ENCODE measurements at places on chromosomes 3 and 15.

DNA sequence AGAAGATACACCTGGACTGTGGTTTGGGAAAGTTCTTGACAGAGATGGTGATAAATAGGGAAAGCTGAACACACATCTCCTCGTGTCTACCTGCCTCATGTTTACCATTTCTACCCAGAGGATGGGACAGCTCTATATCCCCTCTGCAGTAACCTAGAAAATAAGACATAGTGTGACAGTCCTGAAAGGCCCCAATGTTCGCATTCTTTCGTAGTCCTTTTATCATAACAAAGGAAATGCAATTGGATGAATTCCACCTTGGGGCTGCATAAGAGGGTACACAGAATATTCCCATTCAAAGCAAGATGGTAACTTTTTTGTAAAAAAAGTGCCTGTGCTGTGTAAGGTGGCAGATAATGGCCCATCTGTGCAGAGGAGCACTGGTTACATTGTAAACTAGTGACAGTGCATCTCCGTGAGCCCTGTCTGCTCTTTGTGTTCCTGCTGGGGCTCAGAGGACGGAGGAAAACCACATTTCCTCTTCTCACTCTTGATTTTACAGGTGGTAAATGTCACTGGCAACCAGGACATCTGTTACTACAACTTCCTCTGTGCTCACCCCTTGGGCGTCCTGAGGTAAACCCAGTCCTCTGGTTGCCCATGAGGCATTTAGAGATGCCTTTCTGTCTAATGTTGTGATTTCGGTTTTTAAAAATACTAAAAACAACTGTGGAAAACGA is 74.3 kb downstream of the SIDT1 start:
- DNase-seq: no peak

GRCh38 chr3:171415070-171415469 is 45.1 kb downstream of the TNIK start:
- DNase-seq: no peak

DNA sequence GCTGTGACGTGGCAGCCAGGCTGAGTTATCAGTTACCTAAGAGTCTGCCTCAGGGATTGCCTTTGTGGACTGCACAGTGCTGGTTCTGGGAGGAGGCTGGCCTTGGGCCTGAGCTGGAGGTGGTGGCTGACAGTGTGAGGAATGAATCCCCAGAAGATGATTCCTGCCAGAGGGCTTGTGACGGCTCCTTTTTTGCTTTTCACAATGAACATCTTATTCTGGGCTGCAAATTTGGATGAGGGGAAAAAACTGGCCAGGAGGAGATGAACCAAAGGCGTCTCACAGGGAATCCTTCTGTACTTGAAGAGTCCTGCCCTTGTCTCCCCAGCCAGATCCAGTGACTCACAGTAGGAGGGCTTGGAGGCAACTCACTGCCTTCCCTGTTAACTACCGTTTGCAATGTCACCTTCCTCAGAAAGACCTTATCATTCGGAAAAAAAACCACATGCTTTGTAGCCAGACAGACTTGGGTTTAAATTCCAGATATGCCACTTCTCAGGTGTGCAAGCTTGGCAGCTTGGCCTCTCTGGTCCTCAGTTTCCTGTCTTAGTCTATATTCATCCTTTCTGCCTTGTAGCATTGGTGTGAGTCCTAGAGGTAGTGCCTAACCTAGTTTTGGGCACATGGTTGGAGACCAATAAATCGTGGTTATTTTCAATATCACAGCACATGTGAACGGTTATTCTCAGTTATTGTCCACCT is 19.1 kb downstream of the ST6GAL1 start:
- DNase-seq: no peak

DNA sequence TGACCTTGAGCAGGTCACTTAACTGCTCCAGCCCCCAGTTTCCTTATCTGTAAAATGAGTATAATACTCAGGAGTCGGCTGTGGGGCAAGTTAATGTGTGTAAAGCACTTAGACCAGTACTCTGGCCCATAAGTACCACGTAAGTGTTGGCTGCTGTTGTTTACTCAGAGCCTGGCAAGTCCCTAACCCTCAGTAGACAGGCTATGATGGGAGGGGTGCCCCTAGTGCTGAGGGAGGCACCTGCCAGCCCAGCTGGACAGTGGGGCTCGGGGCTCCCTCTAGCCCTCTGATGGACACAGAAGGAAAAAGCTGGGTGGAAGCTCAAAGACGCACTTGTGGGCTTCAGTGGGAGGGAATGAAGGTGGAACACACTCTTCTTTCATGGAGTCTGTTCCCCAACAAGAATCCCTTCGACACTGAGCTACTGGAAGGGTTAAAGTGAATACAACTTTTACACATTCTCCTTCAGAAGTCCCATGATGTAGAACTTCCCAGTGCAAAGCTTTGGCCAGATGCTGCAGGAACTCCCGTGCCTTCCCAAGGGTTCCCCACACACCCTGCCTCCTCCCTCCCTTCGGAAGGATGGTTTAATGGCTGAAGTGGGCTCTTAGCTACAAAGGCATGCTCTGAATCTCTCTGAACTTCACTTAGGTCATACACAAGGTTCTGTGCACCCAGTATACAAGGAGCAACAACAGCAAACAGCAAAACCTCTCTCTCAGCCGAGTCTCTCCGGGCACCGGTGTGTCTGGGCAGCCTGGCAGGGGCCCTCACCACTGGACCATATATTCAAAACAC is 25.4 kb downstream of the TMEM44 start:
- no peak for DNase-seq

DNA sequence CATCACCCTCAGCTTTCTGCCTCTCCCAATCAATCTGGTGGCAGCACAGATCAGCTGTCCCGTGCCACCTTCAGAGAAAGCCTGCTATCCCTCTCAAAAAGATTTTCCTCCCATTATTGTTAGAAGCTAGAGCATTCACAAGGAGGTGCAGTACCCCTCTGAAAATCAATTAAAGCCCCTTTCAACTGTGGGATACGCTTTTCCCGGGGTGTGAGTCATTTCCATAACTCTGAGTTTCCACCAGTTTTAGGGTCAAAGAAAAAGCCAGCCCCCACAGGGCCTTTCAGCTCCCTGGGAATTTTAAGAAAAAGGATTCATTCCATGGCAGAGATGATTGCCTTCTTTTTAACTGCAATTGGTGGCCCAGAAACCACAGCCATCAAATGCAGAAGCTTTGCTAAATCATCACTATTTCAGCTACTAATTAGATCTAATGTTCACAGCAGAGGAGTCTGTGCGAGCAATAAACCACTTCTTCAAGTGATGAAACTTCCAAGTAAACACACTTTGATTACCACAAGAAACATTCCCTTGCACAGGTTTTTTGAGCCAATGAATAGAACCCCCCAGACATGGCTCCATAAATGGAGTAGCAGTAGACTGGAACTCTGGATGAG is 270.0 kb upstream of the TPRG1 start:
- no peak for DNase-seq

GRCh38 chr15:92670621-92671020 is 15.0 kb upstream of the FAM174B start:
- DNase-seq: no peak

- DNase-seq: no peak
Observed at GRCh38 chr15:48996276-48996675, 32.6 kb upstream of the SHC4 start.

DNA sequence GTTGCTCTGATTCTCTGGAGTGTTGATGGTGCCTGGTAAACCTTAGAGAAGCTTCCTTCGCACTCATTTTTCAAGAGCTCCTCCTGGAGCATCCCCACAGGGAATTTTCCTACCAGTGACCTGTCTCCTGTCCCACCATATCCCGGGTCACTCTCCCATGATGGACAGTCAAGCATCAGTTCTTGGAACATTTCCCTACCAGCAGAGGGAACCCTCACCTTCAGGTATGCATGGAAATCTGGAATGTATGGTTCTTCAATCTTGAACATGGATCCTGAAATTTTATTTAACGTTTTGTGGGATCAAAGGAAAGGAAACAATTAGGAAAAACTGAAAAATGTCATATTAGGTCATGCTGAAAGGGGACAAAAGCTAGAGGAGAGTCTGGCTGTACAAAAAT is 153.8 kb downstream of the SPATA16 start:
- peak; percentile 32 for DNase-seq

GRCh38 chr15:58438956-58439355 is 7.2 kb downstream of the LIPC start:
- DNase-seq: peak; percentile 38

GRCh38 chr15:100682468-100682867 is 80.1 kb downstream of the ASB7 start:
- no peak for DNase-seq

GRCh38 chr3:105611304-105612192 is 244.8 kb downstream of the ALCAM start:
- no peak for DNase-seq

GRCh38 chr3:189530822-189531221 is 100.4 kb upstream of the TP63 start:
- no peak for DNase-seq

DNA sequence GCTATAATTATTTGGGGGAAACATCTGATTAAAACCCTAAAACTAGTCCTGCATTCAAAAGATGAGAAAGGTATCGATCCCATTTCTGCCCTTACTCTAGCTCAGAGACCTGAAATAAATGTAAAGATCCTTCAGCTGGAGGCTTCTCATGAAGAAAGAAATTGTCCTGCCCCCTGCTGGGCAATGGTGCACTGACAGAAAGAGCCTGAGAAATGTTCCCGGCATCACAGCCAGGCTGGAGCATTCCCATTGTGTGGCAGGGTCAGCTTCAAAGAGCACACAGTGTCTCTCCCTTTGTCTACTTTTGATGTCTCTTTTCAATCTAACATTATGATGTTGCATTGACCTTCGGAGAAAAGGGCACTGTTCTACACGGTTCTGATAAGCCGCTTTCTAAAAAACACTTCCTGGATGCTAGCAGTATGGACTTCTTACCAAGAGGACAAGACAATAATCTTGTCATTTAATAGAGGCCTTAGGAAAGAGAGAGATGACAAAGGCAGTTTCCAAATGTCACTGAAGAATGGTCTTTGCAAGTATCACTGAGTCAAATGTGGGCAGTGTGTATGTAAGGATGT is 287.5 kb downstream of the MAGI1 start:
- peak; percentile 63 for DNase-seq

DNA sequence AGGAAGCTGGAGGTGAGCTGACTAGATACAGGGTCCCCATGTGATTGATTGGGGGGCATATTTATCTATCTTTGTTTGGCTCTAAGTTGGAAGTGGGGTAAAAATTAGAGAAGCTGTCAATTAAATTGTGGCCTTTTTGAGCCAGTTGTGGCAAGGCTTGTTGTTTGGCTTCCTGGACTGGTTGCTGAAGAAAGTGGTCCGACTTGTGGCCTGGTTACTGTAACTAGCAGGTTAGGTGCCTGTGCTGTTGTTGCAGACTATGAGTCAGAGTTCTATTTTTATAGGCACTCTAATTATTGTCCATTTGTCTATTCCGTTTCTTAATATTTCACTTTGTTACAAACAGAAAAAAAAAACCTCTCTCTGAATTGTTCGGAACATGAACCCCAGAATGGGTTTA is 129.1 kb upstream of the CNTN6 start:
- DNase-seq: no peak

DNA sequence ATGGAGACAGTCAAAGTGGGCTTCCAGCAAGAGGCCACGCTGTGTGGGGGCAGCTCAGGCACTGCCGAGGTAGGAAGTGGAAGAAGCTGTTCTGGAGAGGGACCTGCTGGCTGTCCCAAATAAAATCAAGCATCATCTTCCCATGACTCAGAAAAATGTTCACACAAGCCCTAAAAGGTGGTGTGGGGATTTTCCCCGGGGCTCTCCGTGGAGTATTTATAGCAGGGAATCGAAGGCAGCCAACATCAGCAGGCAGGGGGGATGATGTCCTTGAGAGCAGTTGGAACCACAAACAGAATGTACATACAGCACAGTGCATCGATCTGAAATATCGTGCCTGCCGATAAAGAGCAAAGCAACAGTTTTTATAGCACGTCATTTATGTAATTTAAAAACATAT is 27.6 kb downstream of the PRR23E start:
- no peak for DNase-seq

DNA sequence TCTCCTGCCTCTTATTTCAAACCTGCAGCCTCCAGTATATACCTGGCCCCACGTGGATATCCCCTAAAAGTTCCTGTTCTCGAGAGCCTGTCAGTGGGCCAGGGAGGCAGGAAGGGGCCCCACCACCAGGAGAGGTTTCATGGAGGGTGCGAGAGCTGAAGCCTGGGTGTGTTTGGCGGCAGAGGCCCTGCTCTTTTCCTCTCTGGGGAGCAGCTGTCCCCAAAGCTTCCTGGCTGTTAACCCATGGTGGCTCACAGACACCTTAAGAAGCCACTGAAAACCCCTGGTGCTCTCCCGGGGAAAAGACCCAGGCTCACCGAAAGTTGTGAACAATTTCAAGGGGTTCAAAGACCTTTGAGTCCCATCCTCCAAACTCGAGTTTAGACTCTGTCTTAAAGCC is 1.1 kb downstream of the PRRT3 start:
- DNase-seq: no peak

DNA sequence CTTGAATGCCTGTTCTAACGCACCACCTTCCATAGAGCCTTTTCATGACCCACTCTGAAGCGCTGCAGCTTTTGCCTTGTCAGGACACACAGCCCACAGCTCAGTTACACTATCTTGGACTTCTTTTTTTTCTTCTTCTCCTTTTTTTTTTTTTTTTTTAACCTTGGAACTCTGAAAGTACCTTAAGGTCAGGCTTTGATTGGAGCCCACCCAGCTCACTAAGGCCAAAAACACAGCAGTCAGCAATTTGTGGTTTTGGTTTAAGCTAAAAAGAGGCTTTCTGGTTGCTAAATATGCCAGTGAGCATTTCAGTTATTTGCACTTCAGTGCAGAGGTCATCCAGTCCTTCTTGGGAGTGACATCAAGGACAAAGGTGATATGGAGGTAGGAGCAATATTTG is 1.7 kb downstream of the SLC25A20 start:
- no peak for DNase-seq

DNA sequence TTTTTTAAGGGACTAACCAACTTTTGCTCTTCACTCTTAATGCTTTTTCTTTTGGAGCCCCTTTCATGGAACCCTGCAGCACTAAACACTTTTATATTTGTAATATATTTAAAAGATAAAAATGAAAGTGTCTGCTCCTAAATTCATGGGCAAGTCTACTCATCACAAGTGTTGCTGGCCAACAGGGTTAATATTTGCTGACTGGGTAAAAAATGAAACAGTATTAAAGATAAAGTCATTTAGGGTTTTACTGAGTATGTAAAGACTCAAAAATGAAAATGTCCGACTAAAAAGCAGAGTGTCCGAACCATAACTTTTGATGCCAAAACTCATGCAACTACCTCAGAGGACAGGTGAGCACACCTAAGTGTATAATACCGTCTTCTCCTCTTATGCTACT is 54.0 kb downstream of the MOBP start:
- DNase-seq: no peak

DNA sequence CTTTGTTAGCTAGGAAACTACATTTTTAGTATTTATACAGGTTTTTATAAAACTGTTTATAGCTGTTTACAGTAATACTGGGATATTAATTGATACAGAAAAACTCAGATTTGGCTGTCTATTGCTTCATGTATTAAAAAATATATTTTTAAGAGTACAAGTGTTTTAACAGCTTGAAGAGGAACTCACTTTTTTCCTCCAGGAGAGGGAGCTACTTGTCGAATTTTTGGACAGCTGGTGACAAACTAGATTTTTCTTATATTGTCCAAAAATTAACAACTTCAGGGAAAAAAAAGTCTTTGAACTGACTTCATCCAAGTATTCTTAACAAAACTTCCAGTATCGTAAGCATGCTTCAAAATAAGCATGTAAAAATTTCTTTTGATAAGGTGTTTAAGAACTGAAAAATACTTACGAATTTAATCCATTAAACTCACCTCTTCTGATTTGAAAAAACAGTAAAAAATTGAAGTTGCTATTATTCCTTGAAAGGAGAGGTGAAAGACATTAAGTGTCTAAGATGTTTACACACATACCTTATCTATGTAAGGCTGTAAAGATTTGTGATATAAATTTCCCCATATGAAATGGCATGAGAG is 4.0 kb downstream of the DIPK2A start:
- peak; percentile 5 for DNase-seq

- peak; percentile 50 for DNase-seq
Observed at GRCh38 chr3:169966951-169967915, 626 bp downstream of the SEC62 start.
